MCF 10A (cell line): ENCODE measurements at places on chromosomes 12 and 14. TPM values are rescaled to one million over a fixed set of nuclear protein-coding genes. Genes with fewer than 3 reads are reported as not detected.

- H3K27me3 ChIP-seq, result no peaks in the 10 kb centered on the region
- H3K4me1 ChIP-seq, result peaks cover 18% of the 10 kb centered on the region
- no peak for DNase-seq
- no peak overlapping the region for H3K4me3 ChIP-seq
These were observed 3.5 kb upstream of the FOXN3 start for GRCh38 chr14:89420502-89420901.

DNA sequence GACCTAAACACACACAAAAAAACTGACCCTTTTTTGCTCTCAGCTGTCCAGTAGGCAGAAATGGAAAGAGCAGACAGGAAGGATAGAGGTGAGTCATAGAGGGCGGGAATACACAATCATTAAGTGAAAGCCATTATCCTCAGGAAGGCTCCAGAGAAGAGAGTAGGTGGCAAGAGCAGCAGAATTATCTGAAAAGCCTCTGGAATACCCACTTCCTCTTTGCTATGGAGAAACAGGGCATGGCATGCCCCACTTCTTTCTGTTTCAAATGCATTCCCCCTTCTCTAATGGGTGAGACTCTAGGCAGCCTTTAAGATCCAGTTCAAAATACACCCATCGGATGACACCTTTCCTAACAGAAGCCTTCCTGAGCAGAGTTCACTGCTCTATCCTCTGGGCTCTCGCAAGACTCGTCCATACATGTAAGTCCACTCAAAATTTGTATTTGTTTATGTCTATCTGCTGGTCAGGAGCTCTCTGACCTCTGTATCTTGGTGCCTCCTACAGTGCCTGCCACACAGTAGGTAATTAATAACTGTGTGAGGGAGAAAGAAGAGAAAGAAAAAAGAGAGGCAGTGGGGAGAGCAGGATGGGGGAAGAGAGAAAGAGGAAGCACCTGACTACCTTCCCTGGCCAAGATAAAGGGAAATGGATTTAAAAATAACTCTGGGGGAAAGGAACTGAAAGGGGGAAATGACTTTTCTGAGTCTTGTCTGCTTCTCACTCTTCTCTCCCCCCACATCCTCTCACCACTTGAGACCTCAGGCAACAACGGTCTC, 8.5 kb downstream of the KLHL33 start:
- H3K4me3 ChIP-seq, result no peak overlapping the region
- no peak overlapping the region for H3K27ac ChIP-seq
- DNase-seq, result peak; percentile 67
- no peaks in the 10 kb centered on the region for H3K27me3 ChIP-seq

DNA sequence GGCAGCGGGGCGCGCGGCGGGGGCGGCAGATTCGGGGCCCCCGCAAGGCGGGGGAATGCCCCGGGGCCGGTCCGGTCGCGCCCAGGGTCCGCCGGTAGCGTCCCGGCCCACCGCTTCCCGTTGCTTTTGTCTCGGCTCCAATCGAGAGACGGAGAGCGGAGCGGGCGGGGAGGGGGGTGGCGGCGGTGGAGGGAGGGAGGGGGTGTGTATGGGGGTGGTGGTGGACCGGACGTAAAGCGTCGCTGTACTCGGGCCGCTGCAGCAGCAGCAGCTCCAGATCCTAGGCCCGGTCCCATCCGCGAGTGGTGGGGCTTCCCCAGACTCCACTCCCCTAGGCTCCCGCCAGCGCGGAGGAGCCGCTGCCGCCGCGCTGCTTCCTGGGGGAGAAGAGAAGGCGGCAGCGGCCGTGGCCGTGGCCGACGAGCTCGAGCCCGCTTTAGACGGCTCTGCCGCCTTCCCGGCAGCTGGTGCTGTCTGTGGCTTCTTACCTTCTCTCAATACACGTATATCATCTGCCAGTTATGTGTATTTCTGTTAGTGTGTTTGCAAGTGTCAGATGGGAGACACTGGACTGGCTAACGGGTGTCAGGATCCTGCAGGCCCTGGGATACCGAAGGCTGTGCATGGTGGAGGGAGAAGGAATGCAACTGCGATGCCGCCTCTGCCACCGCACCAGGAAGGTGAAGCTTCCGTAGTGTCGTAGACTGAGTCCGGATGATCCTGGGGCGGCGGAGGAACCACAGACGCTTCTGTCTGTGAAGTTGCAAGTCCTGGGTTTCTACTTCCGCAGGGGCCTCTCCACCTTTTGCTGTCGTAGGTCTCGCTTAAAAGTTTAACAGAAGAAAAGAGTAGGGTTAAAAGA, 508 bp downstream of the CNOT2 start:
- peak overlapping the region; percentile 93 for H3K27ac ChIP-seq
- H3K4me1 ChIP-seq, result peaks cover 46% of the 10 kb centered on the region
- peak overlapping the region; percentile 95 for H3K4me3 ChIP-seq
- no peaks in the 10 kb centered on the region for H3K27me3 ChIP-seq

- no peak overlapping the region for H3K27ac ChIP-seq
- no peak overlapping the region for H3K4me3 ChIP-seq
- DNase-seq, result no peak
- no peaks in the 10 kb centered on the region for H3K27me3 ChIP-seq
- H3K36me3 ChIP-seq, result no peaks in the 10 kb centered on the region
- H3K4me1 ChIP-seq, result peaks cover 6% of the 10 kb centered on the region
These were observed 729.7 kb upstream of the USP15 start for GRCh38 chr12:61530456-61530855.

GRCh38 chr12:43057566-43057965, 468.0 kb upstream of the PRICKLE1 start:
- H3K4me3 ChIP-seq, result no peak overlapping the region
- H3K27me3 ChIP-seq, result no peaks in the 10 kb centered on the region

DNA sequence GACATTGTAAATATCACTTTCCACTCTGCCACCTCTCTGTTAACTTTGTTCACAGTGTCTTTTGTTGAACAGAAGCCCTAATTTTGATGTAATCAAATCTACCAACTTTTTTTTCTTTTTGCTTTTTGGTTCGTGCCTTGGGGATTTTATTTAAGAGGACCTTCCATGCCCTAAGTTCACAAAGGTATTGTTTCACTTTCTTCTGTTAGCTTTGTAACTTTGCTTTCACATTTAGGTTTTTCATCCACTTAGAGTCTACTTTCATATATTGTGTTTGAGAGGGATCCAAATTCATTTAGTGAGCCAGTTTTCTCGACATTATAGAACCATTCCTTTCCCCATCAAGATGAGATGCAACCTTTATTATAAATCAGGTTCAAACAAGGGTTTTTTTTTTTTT, 275.7 kb upstream of the CRY1 start:
- no peak overlapping the region for H3K4me3 ChIP-seq
- H3K27ac ChIP-seq, result no peak overlapping the region
- peaks cover 6% of the 10 kb centered on the region for H3K36me3 ChIP-seq
- H3K4me1 ChIP-seq, result peaks cover 12% of the 10 kb centered on the region

DNA sequence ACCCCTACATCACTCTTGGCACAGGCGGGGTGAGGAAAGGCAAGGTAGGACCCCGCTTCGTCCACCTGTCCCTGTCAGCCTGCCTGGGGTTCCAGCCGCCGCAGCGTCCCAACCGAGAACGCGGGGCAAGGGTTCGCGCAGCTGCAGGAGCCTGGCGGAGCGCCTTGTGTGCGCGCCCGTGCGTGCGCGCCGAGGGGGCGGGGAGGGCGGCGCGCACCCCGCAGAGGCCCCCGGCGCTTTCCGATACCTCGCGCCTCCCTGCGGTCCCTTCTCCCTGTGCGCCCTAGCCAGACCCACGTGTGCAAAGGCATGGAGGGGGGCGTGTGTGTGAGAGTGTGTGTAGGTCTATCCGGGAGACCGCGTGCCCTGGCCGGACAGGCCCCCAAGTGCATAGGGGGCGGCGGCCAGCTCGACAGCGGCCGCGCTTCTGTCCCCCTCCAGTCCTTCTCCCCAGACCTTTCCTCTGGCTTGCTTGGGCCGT, 122.4 kb downstream of the TSPAN9 start:
- H3K4me1 ChIP-seq, result peaks cover 11% of the 10 kb centered on the region
- no peak overlapping the region for H3K27ac ChIP-seq
- no peaks in the 10 kb centered on the region for H3K27me3 ChIP-seq
- H3K36me3 ChIP-seq, result no peaks in the 10 kb centered on the region
- DNase-seq, result no peak

DNA sequence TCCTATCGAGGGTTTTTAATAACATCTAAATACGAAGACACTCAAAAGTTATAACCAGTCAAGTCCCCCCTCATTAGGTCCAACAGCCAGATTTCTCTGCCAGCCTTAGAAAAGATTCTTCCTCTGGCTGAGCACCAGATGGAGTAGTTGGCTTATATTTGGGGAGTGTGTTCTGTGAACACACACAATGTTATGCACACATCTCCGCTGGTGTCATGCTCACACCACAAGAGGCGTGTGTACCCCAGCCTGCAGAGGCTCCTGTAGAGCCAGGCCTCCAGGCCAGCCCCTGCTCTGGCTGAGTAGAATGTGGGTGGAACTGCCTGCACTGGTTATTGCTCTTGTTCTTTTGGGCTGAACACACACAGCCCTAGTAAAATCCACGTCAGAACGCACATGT, 64.0 kb downstream of the PIWIL1 start:
- no peak overlapping the region for H3K27ac ChIP-seq
- H3K4me3 ChIP-seq, result no peak overlapping the region
- H3K4me1 ChIP-seq, result peaks cover 6% of the 10 kb centered on the region
- peaks cover 2% of the 10 kb centered on the region for H3K36me3 ChIP-seq
- no peak for DNase-seq

- H3K27ac ChIP-seq, result no peak overlapping the region
- no peak for DNase-seq
These were observed 14.9 kb downstream of the COCH start for GRCh38 chr14:30889244-30889594.

Gene AMHR2
- total RNA-seq, result not detected in 2 replicates

Gene CLEC6A
- not detected in 2 replicates for total RNA-seq

Gene DCN
- 33.1 and 46.5 TPM in 2 replicates for total RNA-seq

Gene KLHL33
- total RNA-seq, result 0.14 TPM in 1 of 2 replicates, not detected in the other

Gene POTEM
- total RNA-seq, result not detected in 2 replicates
